A549 treated with RU486 at 1 μM for 4 hours (cell line): ENCODE measurements at places on chromosomes 7 and 10. TPM values are rescaled to one million over a fixed set of nuclear protein-coding genes. Genes with fewer than 3 reads are reported as not detected.

MSMB gene
- not detected in 5 replicates for total RNA-seq

INMT gene
- not detected in 5 replicates for total RNA-seq

EPHB6 gene
- 0.35 to 1.1 TPM (median 0.59 TPM) in 5 replicates for total RNA-seq

AKR1B15 gene
- total RNA-seq: 29.6 to 59.9 TPM (median 40.5 TPM) in 5 replicates

SFTPD gene
- total RNA-seq: 0.20 to 0.29 TPM (median 0.21 TPM) in 5 replicates

ZNF655 gene
- total RNA-seq: 47.4 to 59.2 TPM (median 58.5 TPM) in 5 replicates

CRHR2 gene
- total RNA-seq: 0.05 TPM in 1 of 5 replicates, not detected in the others

HPSE2 gene
- not detected in 5 replicates for total RNA-seq

UNCX gene
- 0.06 to 0.09 TPM (median 0.08 TPM) in 4 of 5 replicates, not detected in the other for total RNA-seq

FRAT1 gene
- total RNA-seq: 0.94 to 2.2 TPM (median 1.6 TPM) in 5 replicates

TBXAS1 gene
- total RNA-seq: 9.6 to 12.9 TPM (median 11.4 TPM) in 5 replicates

DDC gene
- total RNA-seq: 0.77 to 1.8 TPM (median 1.2 TPM) in 5 replicates

ADCYAP1R1 gene
- 0.05 to 0.12 TPM (median 0.08 TPM) in 3 of 5 replicates, not detected in the others for total RNA-seq

TAS2R5 gene
- total RNA-seq: 0.26 to 0.72 TPM (median 0.38 TPM) in 5 replicates

DLG5 gene
- total RNA-seq: 26.6 to 33.4 TPM (median 30.6 TPM) in 5 replicates

C10orf62 gene
- not detected in 5 replicates for total RNA-seq

CLCN1 gene
- 0.06 to 0.11 TPM in 2 of 5 replicates, not detected in the others for total RNA-seq

SUN3 gene
- 0.20 TPM in 1 of 5 replicates, not detected in the others for total RNA-seq

UPK3BL1 gene
- total RNA-seq: 7.1 to 16.1 TPM (median 11.6 TPM) in 5 replicates

RHOBTB1 gene
- total RNA-seq: 5.4 to 8.5 TPM (median 6.9 TPM) in 5 replicates

XRCC2 gene
- 3.3 to 6.4 TPM (median 5.7 TPM) in 5 replicates for total RNA-seq

MCM7 gene
- total RNA-seq: 234 to 255 TPM (median 254 TPM) in 5 replicates

RUFY2 gene
- 5.5 to 10.9 TPM (median 8.4 TPM) in 5 replicates for total RNA-seq

NUP42 gene
- total RNA-seq: 23.3 to 31.8 TPM (median 27.1 TPM) in 5 replicates

NOS3 gene
- 0.15 to 0.55 TPM (median 0.49 TPM) in 5 replicates for total RNA-seq

C7orf57 gene
- 0.17 to 0.32 TPM (median 0.21 TPM) in 4 of 5 replicates, not detected in the other for total RNA-seq

FBXO24 gene
- 0.21 to 0.27 TPM (median 0.27 TPM) in 3 of 5 replicates, not detected in the others for total RNA-seq

GRM3 gene
- not detected in 5 replicates for total RNA-seq

KCP gene
- 0.08 to 0.18 TPM (median 0.14 TPM) in 5 replicates for total RNA-seq

TDRD1 gene
- not detected in 5 replicates for total RNA-seq

ANLN gene
- 40.7 to 81.3 TPM (median 66.2 TPM) in 5 replicates for total RNA-seq

CPA4 gene
- total RNA-seq: 6.5 to 9.6 TPM (median 6.8 TPM) in 5 replicates

STK31 gene
- 0.48 to 1.2 TPM (median 0.89 TPM) in 5 replicates for total RNA-seq

CYP2C18 gene
- total RNA-seq: 0.07 to 0.17 TPM (median 0.16 TPM) in 3 of 5 replicates, not detected in the others

CALML3 gene
- not detected in 5 replicates for total RNA-seq

C10orf143 gene
- 0.26 to 1.2 TPM (median 0.48 TPM) in 5 replicates for total RNA-seq

IGF2BP3 gene
- total RNA-seq: 15.8 to 28.0 TPM (median 25.1 TPM) in 5 replicates

INSYN2A gene
- total RNA-seq: 1.5 to 2.1 TPM (median 1.5 TPM) in 5 replicates

AASS gene
- 0.05 to 0.12 TPM (median 0.06 TPM) in 4 of 5 replicates, not detected in the other for total RNA-seq

MRC1 gene
- 0.01 to 0.08 TPM (median 0.05 TPM) in 4 of 5 replicates, not detected in the other for total RNA-seq

PTPRN2 gene
- total RNA-seq: 0.70 to 1.7 TPM (median 0.85 TPM) in 5 replicates

PKD2L1 gene
- 0.07 TPM in 1 of 5 replicates, not detected in the others for total RNA-seq

MAT1A gene
- total RNA-seq: 0.09 to 0.22 TPM in 2 of 5 replicates, not detected in the others

ATP5MK gene
- 250 to 552 TPM (median 478 TPM) in 5 replicates for total RNA-seq

LRMDA gene
- total RNA-seq: 3.1 to 6.5 TPM (median 4.6 TPM) in 5 replicates

RTKN2 gene
- total RNA-seq: 0.58 to 1.2 TPM (median 1.0 TPM) in 5 replicates

MKI67 gene
- total RNA-seq: 60.7 to 82.4 TPM (median 72.0 TPM) in 5 replicates

GIMAP5 gene
- total RNA-seq: not detected in 5 replicates

WIPF3 gene
- 0.53 to 0.78 TPM (median 0.58 TPM) in 5 replicates for total RNA-seq

GPR26 gene
- total RNA-seq: not detected in 5 replicates

LGI1 gene
- total RNA-seq: not detected in 5 replicates

GPC2 gene
- total RNA-seq: 0.54 to 1.1 TPM (median 0.96 TPM) in 5 replicates

NYAP1 gene
- total RNA-seq: 0.64 to 1.6 TPM (median 1.2 TPM) in 5 replicates

OR6B1 gene
- not detected in 5 replicates for total RNA-seq

BLNK gene
- not detected in 5 replicates for total RNA-seq

STOX1 gene
- 0.60 to 0.90 TPM (median 0.81 TPM) in 5 replicates for total RNA-seq

PDZD7 gene
- 0.61 to 1.1 TPM (median 0.63 TPM) in 5 replicates for total RNA-seq

CHCHD2 gene
- total RNA-seq: 553 to 739 TPM (median 700 TPM) in 5 replicates

GHITM gene
- 158 to 219 TPM (median 203 TPM) in 5 replicates for total RNA-seq
